ENCODE measurements at places on chromosomes 6 and 20. TPM values are rescaled to one million over a fixed set of nuclear protein-coding genes. Genes with fewer than 3 reads are reported as not detected.

Gene ATG5
- total RNA-seq, result 41.8 TPM

Gene OR12D3
- total RNA-seq, result not detected

Gene ADTRP
- total RNA-seq, result 29.1 TPM

Gene TP53TG5
- 0.41 TPM for total RNA-seq

Gene SLC22A23
- 0.41 TPM for total RNA-seq

Gene WFDC12
- not detected for total RNA-seq

Gene XKR7
- 0.04 TPM for total RNA-seq

Gene C6orf15
- total RNA-seq, result not detected

Gene TINAG
- total RNA-seq, result not detected

Gene DSTN
- 57.5 TPM for total RNA-seq

Gene NT5DC1
- total RNA-seq, result 47.1 TPM

Gene CGAS
- 29.5 TPM for total RNA-seq

Gene ZC3H12D
- 28.0 TPM for total RNA-seq

Gene SYNJ2
- 28.1 TPM for total RNA-seq

Gene CDK5RAP1
- 41.0 TPM for total RNA-seq

Gene DCDC2
- 0.04 TPM for total RNA-seq

Gene SLC22A7
- not detected for total RNA-seq

Gene SIGLEC1
- not detected for total RNA-seq

Gene MUCL3
- total RNA-seq, result not detected

Gene SAMD5
- not detected for total RNA-seq

Gene MRAP2
- total RNA-seq, result not detected

Gene ACTL10
- total RNA-seq, result 4.1 TPM

Gene BTN1A1
- 0.16 TPM for total RNA-seq

Gene FOXA2
- total RNA-seq, result not detected

Gene PLN
- total RNA-seq, result not detected

Gene UNC93A
- total RNA-seq, result not detected

Data from activated naive CD8-positive, alpha-beta T cell treated with anti-CD3 and anti-CD28 coated beads for 36 hours (primary cell).